ENCODE measurements at places on chromosomes 2 and 18. TPM values are rescaled to one million over a fixed set of nuclear protein-coding genes. Genes with fewer than 3 reads are reported as not detected.

DNA sequence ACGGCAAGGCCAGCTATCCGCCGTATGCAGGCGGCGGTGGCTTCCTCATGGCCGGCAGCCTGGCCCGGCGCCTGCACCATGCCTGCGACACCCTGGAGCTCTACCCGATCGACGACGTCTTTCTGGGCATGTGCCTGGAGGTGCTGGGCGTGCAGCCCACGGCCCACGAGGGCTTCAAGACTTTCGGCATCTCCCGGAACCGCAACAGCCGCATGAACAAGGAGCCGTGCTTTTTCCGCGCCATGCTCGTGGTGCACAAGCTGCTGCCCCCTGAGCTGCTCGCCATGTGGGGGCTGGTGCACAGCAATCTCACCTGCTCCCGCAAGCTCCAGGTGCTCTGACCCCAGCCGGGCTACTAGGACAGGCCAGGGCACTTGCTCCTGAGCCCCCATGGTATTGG lies 3.1 kb downstream of the B3GNT7 start:
- no peaks in the 10 kb centered on the region for H3K27me3 ChIP-seq
- H3K36me3 ChIP-seq = no peaks in the 10 kb centered on the region
- DNase-seq = no peak
- H3K4me1 ChIP-seq = no peaks in the 10 kb centered on the region
- no peak overlapping the region for H3K27ac ChIP-seq
- no peak overlapping the region for H3K4me3 ChIP-seq

DNA sequence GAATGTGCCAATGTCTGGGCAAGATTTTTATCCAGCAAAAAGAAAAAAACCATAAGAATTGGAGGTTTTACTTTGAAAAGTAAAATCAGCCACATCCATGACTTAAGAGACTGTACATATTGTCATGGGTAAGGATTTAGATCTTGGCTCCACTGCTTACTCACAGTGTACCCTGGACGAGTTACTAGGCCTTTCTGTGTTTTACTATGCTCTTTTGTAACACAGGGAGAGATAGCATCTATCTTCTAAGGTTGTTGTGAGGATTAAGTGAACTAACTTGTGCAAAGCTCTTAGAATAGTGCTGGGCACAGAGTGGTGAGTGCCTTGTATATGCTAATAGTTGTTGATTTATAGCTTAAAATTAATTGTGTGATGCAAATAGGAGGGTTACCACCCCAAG lies 255.9 kb downstream of the NEDD4L start:
- no peak overlapping the region for H3K27ac ChIP-seq
- no peaks in the 10 kb centered on the region for H3K4me1 ChIP-seq
- H3K4me3 ChIP-seq = no peak overlapping the region
- no peaks in the 10 kb centered on the region for H3K27me3 ChIP-seq
- no peak for DNase-seq
- no peaks in the 10 kb centered on the region for H3K36me3 ChIP-seq

DNA sequence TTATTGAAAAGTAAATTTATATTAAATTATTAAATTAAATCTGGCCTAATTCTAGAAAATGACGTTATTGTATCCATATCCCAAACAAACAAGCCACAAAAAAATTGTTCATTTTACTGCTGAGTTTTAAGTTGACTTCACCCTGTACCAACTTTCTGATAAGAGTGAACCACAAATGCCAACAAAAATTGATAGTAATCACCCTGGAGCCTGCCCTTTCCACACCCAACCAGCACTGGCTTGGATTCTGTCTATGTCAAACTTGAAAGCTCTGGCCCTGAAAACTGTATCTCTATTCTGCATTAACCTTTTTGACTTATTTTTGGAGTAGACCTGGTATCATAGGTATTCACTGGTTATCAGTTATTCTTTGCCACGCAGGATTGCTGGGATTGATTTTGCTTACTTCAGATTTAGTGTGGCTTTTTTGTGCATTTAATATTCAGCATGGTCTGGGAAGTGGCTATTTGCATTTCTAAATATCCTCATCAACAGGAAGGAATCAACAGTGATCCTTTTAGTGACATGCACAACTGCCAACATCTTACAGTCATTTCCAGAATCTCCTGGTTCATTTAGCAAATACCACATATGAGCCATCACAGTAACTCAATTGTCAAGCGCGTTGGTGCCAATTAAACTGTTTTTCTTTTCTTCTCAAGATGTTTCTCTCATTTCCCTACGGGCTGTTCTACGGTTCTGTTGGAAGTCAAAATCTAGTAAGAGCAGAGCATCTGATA lies 11.4 kb upstream of the SRBD1 start:
- no peak overlapping the region for H3K27ac ChIP-seq
- no peak overlapping the region for H3K4me3 ChIP-seq
- H3K27me3 ChIP-seq = no peaks in the 10 kb centered on the region
- H3K4me1 ChIP-seq = no peaks in the 10 kb centered on the region

- no peaks in the 10 kb centered on the region for H3K4me1 ChIP-seq
- no peaks in the 10 kb centered on the region for H3K36me3 ChIP-seq
- no peak overlapping the region for H3K27ac ChIP-seq
- H3K27me3 ChIP-seq = no peaks in the 10 kb centered on the region
- no peak for DNase-seq
Measured at GRCh38 chr2:102368461-102369109, 13.0 kb downstream of the IL18R1 start.

DNA sequence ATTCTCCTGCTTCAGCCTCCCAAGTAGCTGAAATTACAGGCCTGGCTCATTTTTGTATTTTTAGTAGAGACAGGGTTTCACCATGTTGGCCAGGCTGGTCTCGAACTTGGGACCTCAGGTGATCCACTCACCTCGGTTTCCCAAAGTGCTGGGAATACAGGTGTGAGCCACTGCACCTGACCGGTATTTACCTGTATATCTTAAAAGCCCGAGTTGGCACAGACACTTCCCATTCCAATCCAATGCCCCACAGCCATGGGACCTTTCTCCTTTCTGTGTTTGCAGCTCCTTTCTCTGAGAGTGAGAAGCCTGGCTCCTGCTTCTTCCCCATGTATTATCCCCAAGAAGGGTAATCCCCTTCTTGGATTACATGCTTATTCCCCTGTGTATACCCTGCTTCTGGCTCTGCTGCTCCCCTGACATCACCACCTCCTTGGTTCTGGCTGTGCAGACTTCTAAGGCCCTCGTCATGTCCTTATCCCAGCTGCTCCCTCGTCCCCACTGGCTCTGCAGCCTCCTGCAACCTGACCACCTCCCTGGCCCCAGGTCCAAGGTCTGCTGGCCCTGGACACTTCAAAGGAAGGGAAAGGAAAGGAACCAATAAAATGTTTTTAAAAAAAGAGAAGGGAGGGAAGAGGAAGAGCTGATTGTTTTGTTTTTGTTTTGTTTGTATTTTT lies 52.8 kb downstream of the INPP5D start:
- no peaks in the 10 kb centered on the region for H3K4me1 ChIP-seq
- no peak overlapping the region for H3K27ac ChIP-seq
- no peaks in the 10 kb centered on the region for H3K27me3 ChIP-seq
- H3K36me3 ChIP-seq = no peaks in the 10 kb centered on the region

The ANKRD30B gene
- total RNA-seq = not detected

The PARD6G gene
- total RNA-seq = 4.1 TPM

GRCh38 chr2:193538061-193538460 lies 1343.3 kb upstream of the TMEFF2 start:
- H3K36me3 ChIP-seq = peaks cover 3% of the 10 kb centered on the region
- no peak for DNase-seq
- no peaks in the 10 kb centered on the region for H3K4me1 ChIP-seq
- H3K27ac ChIP-seq = no peak overlapping the region

DNA sequence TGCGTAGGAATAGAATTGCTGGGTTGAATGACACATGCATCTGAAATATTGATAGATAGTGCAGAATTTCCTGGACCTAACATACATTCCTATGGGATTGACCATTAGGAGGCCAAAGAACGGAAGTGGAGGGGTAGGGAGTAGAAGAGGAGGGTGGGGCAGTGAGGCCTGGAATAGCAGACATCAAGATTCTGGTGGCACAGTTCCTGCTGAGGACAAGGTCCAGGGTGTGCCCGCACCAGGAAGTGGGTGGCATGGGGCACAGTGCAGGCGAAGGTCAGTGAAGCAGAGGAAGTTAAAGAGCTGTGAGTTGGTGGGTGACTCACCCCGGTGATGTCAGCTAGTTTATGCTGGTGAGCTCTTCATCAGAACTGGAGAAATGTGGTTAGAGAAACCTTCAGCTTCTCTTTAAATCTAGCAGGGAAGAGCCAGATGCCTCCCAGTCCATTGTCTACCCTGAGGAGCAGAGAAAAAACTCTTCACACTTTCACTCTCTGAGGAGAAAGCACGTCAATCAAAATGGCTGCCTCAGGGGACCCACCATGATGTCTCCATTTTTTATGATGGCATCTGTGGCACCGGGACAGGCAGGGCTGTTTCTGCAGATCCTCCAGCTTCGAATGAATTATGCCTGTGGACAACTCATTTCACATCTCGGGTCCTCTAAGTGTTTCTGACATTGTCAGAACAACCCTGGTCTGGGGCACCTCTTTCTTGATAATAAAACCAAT lies 55.9 kb upstream of the CTLA4 start:
- H3K4me1 ChIP-seq = peaks cover 2% of the 10 kb centered on the region
- H3K4me3 ChIP-seq = no peak overlapping the region
- no peak overlapping the region for H3K27ac ChIP-seq
- no peaks in the 10 kb centered on the region for H3K27me3 ChIP-seq

All from aorta (tissue), 5 donors.